Fibroblast of skin of back (primary cell): ENCODE measurements at places on chromosomes 11 and 22.

- peak; percentile 22 for DNase-seq
Measured at GRCh38 chr11:125070699-125071254, 7.7 kb downstream of the SLC37A2 start.

- DNase-seq = no peak
Measured at GRCh38 chr11:118529584-118530175, 1.3 kb upstream of the TMEM25 start.

- DNase-seq = no peak
Measured at GRCh38 chr11:11717064-11717725, 95.4 kb upstream of the GALNT18 start.

- no peak for DNase-seq
Measured at GRCh38 chr11:2952290-2952689, 23.1 kb upstream of the PHLDA2 start.

GRCh38 chr11:45968901-45969300 is 46.4 kb downstream of the LARGE2 start:
- DNase-seq = no peak

GRCh38 chr11:65419772-65420481 is 2.7 kb upstream of the NEAT1 start:
- peak; percentile 93 for DNase-seq

DNA sequence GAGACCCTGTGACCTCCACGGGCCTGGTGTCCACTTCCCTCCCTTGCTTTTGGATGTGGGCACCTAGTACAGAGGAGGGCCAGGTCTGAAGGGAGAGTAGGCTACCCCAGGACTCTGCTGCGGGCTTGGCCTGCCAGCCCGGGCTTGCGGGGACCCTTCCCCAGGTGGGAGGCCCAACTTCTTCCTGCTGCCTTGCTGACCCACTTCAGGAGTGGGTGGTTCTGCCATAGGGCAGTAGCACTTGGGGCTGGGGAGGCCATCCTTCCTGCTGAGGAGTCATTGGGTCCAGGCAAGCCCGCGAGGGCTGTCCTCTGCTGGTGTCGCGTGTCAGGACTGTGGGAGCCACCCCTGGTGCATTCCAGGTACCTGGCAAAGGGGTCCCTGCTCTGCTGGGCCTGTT is 1250.0 kb downstream of the BRD1 start:
- DNase-seq = no peak
